Sciatic nerve (tissue), 2 donors: ENCODE measurements at places on chromosomes 1 and 21.

- no peak for DNase-seq
Measured at GRCh38 chr1:221782477-221782876, 40.6 kb upstream of the DUSP10 start.

DNA sequence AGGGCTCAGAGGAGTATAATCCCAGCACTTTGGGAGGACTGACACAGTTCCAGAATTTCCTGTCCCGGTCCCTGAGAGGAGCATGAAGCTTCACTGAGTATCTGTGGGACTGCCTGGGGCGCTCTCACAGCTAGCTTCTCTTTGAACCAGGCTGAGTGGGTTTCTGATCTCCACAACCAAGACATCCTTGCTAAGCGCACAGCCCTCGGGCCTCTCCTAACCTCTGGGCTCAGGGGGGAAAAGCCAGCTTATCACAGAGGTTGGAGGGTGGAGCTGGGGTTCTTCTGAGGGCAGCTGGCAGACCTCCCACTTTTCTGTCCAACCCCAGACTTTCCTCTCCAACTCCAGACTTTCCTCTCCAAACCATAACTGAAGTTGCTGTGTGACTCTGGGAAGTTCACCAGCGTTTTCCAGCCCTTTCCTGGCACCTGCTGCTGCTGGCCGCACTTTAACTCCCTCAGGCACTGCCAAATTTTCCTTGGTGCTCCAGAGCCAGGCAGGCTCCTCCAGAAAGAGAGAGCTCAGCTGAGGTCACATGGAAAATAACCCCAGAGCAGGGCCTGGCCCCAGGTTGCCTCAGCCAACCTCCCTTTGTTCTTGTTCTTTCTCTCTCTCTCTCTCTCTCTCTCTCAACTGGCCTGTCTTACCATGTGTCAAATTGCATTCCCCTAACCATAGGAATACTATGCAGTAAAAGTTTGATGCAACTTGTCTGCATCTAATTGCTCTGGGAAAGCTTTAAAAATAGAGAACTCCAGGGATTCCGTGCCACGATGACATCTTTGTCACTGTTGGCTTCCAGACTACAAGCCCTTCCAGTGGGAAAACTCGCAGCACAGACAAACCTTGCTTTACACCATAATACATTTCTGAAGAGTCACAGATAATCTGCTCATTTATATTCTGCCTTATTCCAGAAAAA lies 49.5 kb downstream of the OLFML2B start:
- DNase-seq: no peak

GRCh38 chr21:36384885-36385232 lies 333 bp upstream of the CHAF1B start:
- no peak for DNase-seq

DNA sequence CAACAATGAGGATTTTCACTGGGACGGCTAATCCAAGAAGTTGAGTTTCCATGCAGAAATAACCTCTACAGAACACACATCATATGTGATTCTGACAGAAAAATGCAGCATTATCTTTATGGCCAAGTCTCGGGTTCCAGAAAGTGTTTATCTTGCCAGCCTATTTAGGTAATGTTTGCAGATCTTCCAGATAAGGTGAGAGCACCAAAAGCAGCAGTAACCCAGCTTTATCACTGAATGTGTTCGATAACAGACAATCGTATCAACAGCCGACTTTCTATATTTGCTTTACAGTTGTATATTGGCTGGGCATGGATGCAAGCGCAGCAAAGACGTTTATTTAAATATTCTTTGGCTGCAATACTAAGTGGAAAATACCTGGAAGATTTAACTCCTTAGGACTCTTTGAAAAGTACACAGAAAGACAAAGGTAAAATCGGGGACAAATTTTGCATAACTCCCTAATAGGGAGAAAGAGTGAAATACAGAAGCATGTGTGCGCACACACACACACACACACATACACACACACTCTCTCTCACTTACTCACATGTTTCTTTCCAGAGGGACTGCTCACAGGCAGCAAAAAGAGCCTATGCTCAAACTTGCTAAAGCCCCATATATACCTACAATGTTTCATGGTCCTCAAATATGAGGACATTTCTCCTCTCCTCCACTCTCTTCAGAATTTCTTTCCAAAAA lies 3.0 kb upstream of the CTSK start:
- no peak for DNase-seq

DNA sequence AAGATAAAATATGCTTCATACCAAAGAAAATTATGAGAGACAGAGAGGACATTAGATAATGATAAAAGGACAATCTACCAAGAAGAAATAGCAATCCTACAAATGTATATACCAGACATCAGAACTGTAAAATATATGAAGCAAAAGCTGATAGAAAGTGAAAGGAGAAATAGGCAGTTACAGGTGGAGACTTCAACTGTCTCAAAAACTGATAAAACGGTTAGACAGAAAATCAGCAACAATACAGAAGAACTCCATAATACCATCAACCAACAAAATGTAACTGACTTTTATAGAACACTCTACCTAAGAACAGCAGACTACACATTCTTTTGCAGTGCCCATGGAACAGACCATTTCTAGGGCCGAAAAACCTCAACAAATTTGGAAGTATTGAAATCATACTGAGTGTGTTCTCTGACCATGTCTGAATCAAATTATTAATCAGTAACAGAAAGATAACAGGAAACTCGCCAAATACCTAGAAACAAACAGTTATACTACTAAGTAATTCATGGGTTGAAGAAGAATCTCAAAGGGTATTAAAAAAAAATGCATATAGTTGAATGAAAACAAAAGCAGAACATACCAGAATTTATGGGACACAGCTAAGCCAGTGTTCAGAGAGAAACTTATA lies 132.1 kb downstream of the RPS6KC1 start:
- no peak for DNase-seq

DNA sequence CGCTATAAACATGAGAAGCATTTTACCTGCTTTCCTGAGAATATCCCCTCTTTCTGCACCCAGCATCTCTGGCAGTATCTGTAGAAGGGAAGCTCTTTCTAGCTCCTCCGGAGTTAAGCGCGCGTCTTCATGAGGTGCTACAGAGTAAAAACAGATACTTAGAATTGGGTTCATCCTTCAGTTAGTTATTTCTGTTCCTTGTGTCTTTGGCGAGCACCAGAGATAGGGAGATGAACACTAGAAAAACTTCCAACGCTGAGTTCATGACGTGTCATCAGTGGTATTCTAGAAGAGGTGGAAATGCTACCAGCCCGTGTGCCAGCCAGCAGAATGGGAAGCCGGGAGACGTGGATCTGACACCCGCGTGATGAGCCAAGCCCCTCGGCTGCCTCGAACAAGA lies 2.1 kb downstream of the UTS2 start:
- DNase-seq: no peak

DNA sequence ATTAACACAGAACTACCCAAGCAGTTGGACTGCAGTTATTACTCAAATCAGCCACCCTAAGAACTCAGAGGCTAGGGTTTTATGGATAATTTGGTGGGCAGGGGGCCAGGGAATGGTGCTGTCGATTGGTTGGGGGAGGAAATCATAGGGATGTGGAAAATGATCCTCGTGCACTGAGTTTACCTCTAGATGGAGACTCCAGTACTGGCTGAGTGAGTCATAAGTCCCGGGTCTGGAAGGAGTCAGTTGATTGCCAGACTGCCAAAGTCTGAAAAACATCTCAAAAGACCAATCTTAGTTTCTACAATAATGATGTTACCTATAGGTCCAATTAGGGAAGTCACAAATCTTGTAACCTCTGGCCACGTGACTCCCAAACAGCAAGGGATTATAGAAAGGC lies 257.5 kb upstream of the PRMT6 start:
- no peak for DNase-seq

DNA sequence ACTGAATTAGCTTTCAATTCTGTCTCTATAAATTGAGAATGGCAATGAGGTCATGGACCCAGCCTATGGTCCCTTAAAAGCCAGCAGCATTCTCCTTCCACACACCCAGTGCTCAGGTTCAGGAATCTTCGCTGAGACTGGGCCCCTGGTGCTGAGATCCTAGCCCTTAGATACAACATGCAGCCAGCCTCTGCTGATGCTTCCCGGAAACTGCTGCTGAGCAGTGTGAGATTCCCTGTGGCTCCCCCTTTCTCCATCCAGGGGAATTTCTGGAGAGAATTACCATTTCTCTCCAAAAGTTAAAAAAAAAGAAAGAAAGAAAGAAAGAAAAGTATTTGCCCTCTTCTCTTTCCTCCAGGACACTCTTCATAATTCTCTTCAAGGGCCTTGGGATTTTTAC lies 31.7 kb upstream of the RALGPS2 start:
- no peak for DNase-seq

GRCh38 chr1:180280617-180281016 lies 50.6 kb downstream of the LHX4 start:
- DNase-seq: no peak

DNA sequence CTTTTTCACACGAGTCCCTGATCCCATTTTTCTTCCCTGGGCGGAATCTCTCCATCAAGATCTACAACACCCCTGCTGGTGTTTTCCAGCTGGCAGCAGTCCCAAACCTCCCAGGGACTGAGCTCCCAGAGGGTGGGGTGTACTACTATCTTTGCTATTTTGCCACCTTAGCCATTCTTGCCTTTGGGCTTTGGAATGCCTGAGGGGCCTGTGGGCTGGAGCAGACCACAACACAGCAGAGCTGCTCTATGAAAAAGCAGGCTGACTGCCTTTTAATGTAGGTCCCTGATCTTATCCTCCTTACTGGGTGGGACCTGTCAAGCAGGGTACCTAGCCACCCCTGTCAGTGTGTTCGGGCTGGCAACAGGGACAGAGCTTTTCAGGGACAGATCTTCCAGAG lies 91.9 kb downstream of the KCNT2 start:
- no peak for DNase-seq

GRCh38 chr1:215004121-215004827 lies 78.3 kb upstream of the KCNK2 start:
- no peak for DNase-seq

- no peak for DNase-seq
Measured at GRCh38 chr1:36463463-36463802, 751 bp downstream of the MRPS15 start.

DNA sequence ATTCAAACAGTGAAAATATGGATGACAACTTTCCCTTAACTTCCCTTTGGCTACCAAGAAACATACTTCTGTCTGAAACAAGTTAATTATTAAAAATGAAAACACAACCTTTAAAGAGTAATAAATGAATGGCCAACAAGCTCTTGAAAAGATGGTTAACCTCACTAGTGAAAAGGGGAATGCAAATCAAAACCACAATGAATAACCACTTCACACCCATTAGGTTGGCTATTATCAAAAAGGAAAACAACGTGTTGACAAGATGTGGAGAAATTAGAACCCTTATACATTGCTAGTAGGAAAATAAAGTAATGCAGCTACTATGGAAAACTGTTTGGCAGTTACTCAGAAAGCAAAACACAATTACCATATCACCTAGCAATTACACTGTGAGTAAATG lies 14.1 kb downstream of the COP1 start:
- no peak for DNase-seq

GRCh38 chr21:43997766-43998742 lies 14.1 kb upstream of the TRAPPC10 start:
- DNase-seq: no peak

GRCh38 chr1:115933625-115934024 lies 42.7 kb upstream of the SLC22A15 start:
- no peak for DNase-seq

- DNase-seq: no peak
Measured at GRCh38 chr1:207355060-207355459, 33.6 kb downstream of the CD55 start.
